ENCODE measurements at places on chromosomes 1 and 21.

GRCh38 chr21:34017039-34017961 is 56.1 kb upstream of the MRPS6 start:
- DNase-seq: no peak

DNA sequence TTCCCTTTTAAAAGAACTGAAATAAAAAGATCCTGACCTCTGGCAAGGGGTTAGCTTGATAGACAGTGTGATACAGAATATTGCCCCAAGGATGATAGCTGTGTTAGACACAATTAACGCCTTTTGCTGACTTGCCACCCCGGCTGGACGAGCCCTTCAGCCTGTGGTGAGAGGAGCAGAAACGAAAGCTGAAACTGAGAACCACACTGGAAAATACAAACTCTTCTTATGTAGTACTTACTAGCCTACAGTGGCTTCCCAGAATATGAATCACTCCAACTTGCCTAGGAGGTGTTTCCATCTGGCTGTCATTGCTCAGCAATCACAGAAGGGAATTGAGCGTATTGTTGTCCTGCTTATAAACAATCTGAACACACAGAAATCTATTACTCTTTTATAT is 22.9 kb downstream of the SAMSN1 start:
- DNase-seq: no peak

DNA sequence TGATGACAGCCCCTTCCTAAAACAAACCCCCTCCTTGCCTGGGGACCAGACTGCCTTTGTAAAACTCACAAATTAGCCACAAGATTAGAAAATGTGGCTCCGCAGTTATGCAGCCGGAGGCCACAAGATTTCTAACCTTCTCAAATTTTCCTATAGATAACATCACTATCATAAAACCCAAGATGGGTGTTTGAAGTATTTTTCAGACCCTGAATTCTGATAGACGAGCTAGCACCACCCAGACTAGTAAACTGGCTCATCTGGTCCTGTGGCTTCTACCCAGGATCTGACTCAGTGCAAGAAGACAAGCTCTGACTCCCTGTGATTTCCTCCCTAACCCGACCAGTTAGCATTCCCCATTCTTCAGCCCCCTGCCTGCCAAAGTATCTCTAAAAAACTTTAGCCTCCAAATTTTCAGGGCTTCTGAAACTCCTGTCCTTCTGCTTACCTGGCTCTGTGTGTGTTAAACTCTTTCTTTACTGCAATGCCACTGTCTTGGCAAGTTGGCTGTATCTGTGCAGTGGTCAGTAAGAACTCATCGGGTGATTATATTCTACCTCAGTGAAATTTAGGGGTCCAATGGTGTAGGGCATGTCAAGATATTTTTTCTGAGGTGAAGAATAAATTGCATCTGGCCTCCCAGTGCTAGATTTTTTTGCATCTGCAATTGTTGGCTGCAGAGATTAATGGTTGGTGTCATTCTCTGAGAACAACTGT is 102.1 kb downstream of the S1PR1 start:
- DNase-seq: no peak

DNA sequence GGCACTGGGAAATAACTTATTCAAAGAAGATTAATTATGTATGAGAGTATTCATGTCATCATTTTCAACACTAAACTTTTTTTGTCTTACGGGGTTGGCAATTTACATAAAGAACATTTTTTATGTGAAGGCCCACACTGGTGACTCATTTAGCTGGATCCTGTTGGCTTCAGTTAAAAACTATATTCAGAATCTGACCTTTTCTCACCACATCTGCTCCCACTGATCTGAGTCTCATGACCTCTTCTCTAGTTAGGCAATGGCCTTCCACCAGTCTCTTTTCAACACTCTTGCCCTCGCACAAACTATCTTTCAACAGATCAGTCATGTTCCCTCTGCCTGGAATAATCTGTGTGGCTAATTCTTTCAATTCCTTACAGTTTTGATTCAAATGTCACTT is 53.4 kb downstream of the TMPRSS15 start:
- DNase-seq: no peak

GRCh38 chr1:200714504-200715187 is 24.0 kb upstream of the CAMSAP2 start:
- no peak for DNase-seq

DNA sequence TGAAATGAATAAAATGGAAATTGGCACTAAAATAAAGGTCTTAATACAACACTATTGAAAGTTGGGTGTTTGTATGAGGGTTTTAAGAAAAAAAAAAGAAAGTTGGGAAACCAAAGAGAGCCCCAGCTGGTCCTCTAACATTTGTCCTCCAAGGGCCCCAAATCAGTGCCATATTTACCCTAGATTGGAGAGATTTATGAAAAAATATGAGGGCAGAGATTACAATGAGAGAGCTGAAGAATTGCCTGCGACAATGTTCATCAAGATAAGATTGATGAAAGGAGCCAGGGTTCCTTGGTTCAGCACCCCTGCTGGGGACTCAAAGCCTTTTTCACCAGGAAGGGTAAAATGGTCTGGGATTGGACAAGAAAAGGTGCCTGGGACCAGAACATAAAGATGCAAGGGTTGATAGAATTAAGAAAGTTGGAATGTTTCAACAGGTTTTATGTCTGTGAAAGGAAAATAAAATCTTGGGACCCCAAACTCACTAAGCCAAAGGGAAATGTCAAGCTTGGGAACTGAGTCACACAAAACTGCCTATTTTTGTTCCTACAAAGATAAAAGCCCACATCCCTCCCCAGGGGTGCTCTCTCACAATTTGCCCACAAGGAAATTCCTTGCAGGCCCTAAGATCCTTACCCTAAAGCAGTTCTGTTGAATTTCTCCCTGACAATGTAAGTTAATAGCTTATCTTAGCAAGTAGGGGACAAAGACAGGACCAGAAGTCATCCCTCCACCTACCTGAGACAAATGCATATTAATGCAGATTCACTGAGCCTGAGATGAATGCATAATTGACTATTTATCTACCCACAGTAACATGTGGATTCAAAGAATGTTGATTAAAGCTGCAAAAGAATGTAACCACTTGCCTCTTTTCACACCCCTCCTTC is 26.8 kb downstream of the CBR1 start:
- no peak for DNase-seq

GRCh38 chr1:46065405-46065804 is 67.0 kb downstream of the PIK3R3 start:
- DNase-seq: no peak

GRCh38 chr1:115013792-115014191 is 15.8 kb upstream of the TSHB start:
- DNase-seq: no peak

DNA sequence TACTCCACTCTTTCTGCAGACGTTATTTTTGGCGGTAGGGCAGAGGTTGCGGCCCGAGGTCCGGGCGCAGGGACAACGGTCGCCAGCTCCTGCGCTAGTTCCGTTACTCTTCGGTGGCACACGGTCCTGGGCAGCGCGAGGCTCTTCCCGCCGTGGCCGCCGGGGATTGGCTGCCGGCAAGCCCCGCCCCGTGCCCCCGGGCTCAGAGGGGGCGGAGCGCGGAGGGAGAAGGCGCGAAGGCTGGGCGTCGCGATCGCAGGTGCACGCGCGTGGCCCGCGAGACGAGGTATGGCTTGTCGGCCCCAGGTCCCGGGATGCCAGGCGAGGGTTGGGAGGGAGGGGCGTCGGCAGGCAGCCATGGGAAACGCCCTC is 518 bp upstream of the SHE start:
- no peak for DNase-seq

DNA sequence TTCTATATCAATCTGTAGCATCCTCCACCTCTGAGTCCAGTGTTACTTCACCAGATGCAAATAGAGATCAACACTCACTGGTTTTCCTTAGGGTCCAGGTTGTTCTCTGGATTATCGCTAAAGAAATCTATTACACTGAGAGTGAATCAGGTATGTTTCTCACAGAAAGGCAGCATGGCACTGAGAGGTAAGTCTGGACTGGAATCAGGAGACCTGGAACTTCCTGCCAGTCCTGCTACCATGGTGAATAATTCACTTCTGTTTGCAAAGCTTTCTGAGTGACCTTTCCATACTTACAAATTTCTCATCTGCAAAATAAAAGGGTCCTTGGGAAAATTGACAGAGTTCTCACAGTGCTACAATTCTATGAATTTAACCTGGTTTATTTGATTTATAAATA is 1583.3 kb downstream of the MRPL39 start:
- DNase-seq: no peak

DNA sequence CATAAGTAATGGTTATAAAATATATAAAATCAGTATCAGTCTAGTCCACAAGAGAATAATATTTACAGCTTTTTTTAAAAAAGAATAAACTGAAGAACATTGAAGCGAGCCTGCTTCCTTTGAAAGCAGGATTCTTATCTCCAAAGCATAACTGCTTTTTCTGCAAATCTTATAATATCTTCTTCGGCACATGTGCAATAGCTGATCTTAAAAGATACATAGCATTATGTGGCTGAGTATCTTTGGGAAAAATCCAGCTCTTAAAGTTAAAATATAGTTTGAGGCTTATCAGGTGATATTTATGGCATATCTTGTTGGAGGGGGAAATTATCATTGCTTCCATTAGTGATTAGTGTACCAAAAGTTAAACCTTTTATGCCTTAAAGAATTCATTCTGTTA is 523.9 kb upstream of the ADGRL4 start:
- DNase-seq: no peak

- no peak for DNase-seq
Measured at GRCh38 chr1:48955774-48956173, 179.1 kb upstream of the BEND5 start.

- no peak for DNase-seq
Measured at GRCh38 chr1:234899041-234899729, 229.5 kb downstream of the TOMM20 start.

- no peak for DNase-seq
Measured at GRCh38 chr1:168472223-168472622, 71.6 kb downstream of the XCL2 start.

DNA sequence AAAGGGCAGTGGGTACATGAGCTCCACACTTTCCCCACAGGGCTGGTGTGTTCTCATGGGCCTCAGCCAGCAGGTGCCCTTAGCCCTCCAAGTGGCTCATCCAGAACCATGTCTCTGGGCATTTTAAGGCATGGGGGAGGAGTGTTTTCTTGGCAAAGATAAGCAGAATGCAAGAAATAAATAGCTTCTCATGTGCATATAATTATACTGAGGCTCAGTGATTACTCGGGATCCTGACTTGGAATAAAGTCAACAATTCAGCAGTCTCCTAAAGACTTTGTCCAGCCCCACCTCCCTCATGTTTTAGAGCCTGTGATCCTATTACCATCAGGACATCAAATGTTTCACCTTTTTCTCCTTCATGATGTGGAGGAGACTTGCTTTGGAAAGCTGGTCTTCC is 92.7 kb upstream of the COG2 start:
- DNase-seq: no peak

DNA sequence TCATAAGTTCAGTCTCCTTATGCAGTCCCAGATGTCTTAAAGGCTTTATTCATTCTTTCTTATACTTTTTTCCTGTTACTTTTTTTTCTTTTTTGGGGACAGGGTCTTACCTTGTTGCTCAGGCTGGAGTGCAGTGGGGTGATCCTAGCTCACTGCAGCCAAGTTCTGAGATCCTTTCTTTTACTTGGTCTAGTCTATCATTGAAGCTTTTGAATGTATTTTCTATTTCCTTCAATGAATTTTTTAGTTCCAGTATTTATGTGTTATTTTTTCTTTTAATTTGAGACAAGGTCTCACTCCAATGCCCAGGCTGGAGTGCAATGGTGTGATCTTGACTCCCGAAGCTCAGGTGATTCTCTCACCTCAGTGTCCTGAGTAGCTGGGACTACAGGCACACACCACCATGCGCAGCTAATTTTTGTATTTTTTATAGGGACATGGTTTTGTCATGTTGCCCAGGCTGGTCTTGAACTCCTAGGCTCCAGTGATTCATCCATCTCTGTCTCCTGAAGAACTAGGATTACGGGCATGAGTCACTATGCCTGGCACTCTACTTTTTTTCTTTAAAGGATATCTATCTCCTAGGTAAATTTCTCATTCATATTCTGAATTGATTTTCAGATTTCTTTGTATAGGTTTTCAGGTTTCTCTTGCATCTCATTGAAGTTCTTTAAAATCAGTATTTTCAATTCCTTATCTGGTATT is 26.1 kb upstream of the GTF2B start:
- no peak for DNase-seq

Measured in cortex of kidney (tissue), 1 donor.